ENCODE measurements at places on chromosomes 7 and 10. TPM values are rescaled to one million over a fixed set of nuclear protein-coding genes. Genes with fewer than 3 reads are reported as not detected.

Gene PTF1A
- not detected for polyA plus RNA-seq

Gene KCNK18
- polyA plus RNA-seq = not detected

Gene IKZF1
- 0.06 TPM for polyA plus RNA-seq

Gene PPP1R9A
- polyA plus RNA-seq = not detected

Gene ADAM22
- polyA plus RNA-seq = 0.09 TPM

Gene ATP6V0E2
- 8.0 TPM for polyA plus RNA-seq

Gene CALML3
- not detected for polyA plus RNA-seq

Gene BMPER
- 40.5 TPM for polyA plus RNA-seq

Gene EVX1
- polyA plus RNA-seq = not detected

Gene CYP26C1
- polyA plus RNA-seq = not detected

Gene VAX1
- not detected for polyA plus RNA-seq

Gene COMMD3
- 103 TPM for polyA plus RNA-seq

Gene ANKMY2
- polyA plus RNA-seq = 22.1 TPM

Gene GPNMB
- 42.5 TPM for polyA plus RNA-seq

Gene GIMAP1
- polyA plus RNA-seq = not detected

Gene ACADSB
- polyA plus RNA-seq = 8.2 TPM

Gene GIMAP7
- polyA plus RNA-seq = not detected

Gene PLOD3
- 189 TPM for polyA plus RNA-seq

Gene GTF2IRD2
- 12.6 TPM for polyA plus RNA-seq

Gene COL1A2
- polyA plus RNA-seq = 9,902 TPM

Gene ADRA2A
- polyA plus RNA-seq = 18.9 TPM

Gene PTPRN2
- polyA plus RNA-seq = 0.13 TPM

Gene GNGT1
- polyA plus RNA-seq = not detected

Gene RPEL1
- polyA plus RNA-seq = not detected

Gene OPN4
- not detected for polyA plus RNA-seq

Gene SLC12A9
- 7.9 TPM for polyA plus RNA-seq

Gene VGF
- not detected for polyA plus RNA-seq

Gene HYAL4
- polyA plus RNA-seq = not detected

Gene CYP2E1
- 0.31 TPM for polyA plus RNA-seq

Gene WAC
- polyA plus RNA-seq = 54.3 TPM

Gene KIF11
- polyA plus RNA-seq = 11.4 TPM

Gene CPED1
- 12.4 TPM for polyA plus RNA-seq

Gene SFTPD
- polyA plus RNA-seq = 0.24 TPM

Gene CPVL
- not detected for polyA plus RNA-seq

Gene PLPP4
- 32.1 TPM for polyA plus RNA-seq

Gene GBX1
- not detected for polyA plus RNA-seq

Gene SCIN
- 0.68 TPM for polyA plus RNA-seq

Gene LOXL4
- polyA plus RNA-seq = 320 TPM

Gene SLC18A3
- not detected for polyA plus RNA-seq

Gene METTL2B
- 19.9 TPM for polyA plus RNA-seq

Gene CPEB3
- polyA plus RNA-seq = 0.60 TPM

Gene GRID1
- polyA plus RNA-seq = not detected

Gene CTNNA3
- polyA plus RNA-seq = not detected

Gene CYP17A1
- not detected for polyA plus RNA-seq

Gene CALD1
- polyA plus RNA-seq = 1,703 TPM

Gene BTBD16
- polyA plus RNA-seq = not detected

Gene IFIT1
- 14.3 TPM for polyA plus RNA-seq

Gene AKR1D1
- polyA plus RNA-seq = not detected

Data from GM23248 (cell line).